ENCODE measurements at places on chromosomes 11 and 22.
A peak's percentile ranks its signal among the peaks of the same experiment; 100 is the strongest.

- no peak for DNase-seq
These were observed 20.7 kb downstream of the TNKS1BP1 start for GRCh38 chr11:57303990-57304579.

DNA sequence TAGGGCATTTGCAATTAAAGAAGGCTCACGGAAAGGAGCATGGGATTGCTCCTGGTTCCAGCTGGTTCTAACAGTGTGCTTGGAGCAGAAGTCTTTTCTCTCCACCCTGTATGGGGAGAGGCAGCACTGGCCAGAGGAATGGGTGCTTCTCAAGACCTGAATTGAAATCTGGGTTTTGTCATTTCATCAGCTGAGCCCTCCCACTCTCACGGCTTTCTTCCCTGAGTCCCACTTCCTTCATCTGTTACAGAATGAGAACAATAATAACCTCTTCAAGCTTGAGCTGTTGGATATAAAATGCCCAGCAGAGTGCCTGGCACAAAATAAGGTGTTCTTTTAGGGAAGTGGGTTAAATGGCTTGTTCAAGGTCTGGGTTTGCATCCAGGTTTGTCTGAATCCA lies 17.2 kb downstream of the CNTF start:
- DNase-seq = no peak

DNA sequence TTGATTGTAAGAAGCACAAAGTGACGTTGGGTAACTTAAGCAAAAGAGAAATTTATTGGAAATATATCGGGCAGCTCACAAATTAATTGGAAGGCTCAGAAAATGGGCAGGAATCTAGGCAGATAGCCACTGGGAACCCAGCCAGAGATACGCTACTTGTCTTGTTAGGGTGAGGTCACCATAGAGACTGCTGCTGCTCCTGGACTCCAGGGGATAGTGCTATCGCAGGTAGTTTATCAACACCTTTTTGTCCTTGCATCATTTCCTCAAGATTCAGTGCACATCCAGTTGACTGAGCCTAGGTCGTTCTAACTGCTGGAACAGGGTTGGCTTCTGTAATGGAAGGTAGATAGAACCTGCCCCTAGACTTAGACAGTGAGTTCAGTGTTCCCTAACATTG lies 19.6 kb downstream of the AMOTL1 start:
- no peak for DNase-seq

GRCh38 chr11:46050003-46050461 lies 71.2 kb downstream of the PHF21A start:
- no peak for DNase-seq

DNA sequence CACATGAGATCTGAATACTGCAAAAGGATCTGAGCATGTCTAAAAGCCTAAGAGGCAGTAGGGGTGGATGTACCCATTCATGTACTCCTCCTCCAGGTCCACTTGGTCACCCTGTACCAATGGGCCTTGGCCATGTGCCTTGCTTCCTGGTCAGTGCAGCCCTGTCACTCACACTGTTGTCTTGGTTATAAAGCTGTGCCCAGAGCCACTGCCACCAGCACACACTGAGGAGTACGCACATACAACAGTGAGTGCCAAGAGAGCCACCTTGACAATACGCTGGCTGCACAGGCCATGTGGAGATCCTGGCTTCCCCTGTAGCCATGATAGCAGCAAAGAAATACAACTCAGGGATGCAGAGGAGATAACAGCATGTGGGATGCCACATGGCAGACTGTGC lies 96.4 kb upstream of the LDLRAD3 start:
- DNase-seq = no peak

GRCh38 chr22:42553475-42554361 lies at the start of gene SERHL2:
TSS of gene SERHL2 (plus strand) at chr22:42553956. CDS start at chr22:42554021, 65 bp downstream.
- DNase-seq = peak; percentile 89

- DNase-seq = peak; percentile 75
These were observed 5.8 kb downstream of the ADORA2A start for GRCh38 chr22:24433001-24433827.

DNA sequence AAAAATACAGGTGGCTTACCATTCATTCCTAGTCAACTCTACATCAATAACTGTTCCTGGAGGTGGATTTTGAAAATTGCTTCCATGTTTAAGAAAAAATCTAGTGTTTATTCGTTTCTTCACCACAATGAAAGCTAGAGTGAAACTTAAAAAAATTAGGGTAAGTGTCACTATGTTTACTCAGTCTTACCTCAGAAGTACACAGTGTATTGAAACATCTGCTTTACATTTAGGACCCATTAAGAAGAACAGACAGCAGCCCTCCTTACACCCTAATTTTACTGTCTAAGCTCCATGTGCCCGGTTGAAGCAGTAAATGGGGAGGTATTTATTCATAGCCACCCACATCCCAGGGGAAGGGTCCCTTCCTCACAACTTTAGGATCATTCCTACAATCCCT lies 51.4 kb downstream of the PIWIL3 start:
- DNase-seq = no peak

- DNase-seq = no peak
These were observed 10.2 kb downstream of the VSTM5 start for GRCh38 chr11:93840180-93840579.

DNA sequence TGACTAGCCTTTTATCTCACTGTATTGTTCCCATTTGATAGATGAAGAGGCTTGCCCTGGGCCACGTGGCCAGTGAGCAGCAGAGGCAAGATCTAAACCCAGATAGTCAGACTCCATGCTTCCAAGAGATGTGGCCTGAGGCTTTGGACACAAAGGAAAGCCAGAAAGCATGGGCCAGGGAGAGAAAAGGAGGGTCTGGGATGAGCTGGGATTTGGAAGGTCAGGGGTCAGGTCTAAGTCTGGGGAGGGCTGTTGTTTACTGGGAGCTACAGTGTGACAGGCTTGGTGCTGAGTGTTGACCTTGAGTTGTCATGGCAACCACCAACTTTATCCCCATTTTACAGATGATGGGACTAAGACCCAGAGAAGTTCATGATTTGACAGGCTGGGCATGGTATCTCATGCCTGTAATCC lies 2.1 kb downstream of the SLC35E4 start:
- DNase-seq = no peak

- DNase-seq = no peak
These were observed 16.9 kb upstream of the ALX4 start for GRCh38 chr11:44326615-44327475.

GRCh38 chr11:2834503-2835273 lies 50.9 kb downstream of the CDKN1C start:
- no peak for DNase-seq

- peak; percentile 50 for DNase-seq
These were observed 768 bp downstream of the LDHA start for GRCh38 chr11:18394928-18395734.
